ENCODE measurements at places on chromosomes 2 and 18.

GRCh38 chr18:7146067-7146466, 28.5 kb upstream of the LAMA1 start:
- no peak for DNase-seq

- no peak for DNase-seq
These were observed 285.9 kb downstream of the ASXL3 start for GRCh38 chr18:33863912-33864311.

- no peak for DNase-seq
These were observed 11.6 kb downstream of the DCTN1 start for GRCh38 chr2:74368499-74368898.

- no peak for DNase-seq
These were observed 62.3 kb upstream of the SNTG2 start for GRCh38 chr2:888211-888801.

- no peak for DNase-seq
These were observed 255.7 kb downstream of the DSEL start for GRCh38 chr18:67260841-67261240.

- no peak for DNase-seq
These were observed 1.2 kb upstream of the OTX1 start for GRCh38 chr2:63049211-63049969.

DNA sequence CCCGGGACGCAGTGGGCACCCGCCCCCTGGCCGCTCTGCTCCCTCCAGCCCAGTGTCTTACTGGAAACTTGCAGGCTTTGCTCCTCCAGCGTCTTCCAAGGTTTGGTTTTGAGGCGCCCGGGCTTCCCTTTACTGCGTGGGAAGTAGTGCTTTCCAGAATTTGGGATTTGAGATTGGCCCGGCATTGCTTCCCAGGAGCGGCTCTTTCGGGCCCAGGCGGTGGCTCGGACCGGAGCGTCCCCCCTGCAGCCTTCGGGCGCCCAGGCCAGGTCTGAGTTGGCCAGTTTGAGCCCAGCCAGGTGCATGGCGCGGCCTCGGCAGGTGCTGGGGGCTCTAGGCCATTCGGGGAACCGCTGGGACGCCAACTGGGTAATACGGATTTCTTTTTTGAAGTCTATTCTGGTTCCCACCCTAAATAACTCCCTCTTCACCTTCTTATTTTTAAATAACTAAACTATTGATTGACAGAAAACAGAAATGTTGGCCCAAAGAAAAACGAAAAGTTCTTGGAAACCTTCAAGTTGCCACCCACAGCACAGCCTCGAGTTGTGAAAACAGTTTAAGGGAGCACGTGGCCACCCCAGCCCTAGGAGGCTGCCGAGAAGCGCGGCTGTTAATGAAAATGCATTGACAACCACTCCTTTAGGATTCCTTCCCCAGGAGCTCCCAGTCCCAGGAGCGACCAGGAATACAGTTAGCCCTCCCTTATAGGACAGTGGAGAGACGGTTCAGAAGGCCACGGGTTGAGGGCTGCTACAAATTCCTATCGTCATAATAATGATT, 766 bp downstream of the SNTG2 start:
- no peak for DNase-seq

DNA sequence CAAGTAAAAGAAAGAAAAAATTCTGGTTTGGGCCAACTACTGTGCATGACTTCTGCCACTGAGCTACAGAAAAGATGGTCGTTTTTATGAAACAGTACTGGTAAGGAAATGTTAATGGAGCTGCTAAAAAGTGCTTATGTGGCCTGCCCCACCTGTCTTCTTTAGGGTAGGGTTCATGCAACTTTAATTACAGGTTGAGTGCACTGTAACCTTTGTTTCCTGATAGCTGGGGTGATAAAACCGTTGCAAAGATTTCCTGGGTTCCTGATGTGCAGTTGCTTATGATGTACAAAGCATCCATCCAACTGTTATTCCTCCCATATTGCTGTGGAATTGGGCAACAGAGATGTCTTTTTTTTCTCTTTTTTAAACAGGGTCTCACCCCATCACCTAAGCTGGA, 34.3 kb upstream of the PUM2 start:
- no peak for DNase-seq

DNA sequence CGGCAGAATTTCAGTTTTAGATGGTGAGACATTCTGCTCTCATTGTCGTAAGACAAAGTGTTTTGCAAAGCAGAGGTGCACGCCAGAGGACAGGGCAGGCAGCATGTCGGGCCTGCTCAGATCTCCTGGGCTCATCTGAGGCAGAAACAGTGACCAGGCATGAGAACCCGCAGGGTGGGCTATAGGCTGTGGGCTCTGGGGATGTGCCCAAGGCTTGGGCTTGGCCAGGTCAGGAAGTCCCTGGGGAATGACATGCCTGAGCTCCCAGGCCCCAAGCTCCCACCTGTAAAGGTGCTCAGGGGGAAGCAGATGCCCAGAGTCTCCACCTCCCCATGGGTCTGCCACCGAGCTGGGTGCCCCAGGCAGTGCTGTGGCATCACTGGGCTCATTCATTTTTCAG, 35.3 kb downstream of the INHBB start:
- no peak for DNase-seq

DNA sequence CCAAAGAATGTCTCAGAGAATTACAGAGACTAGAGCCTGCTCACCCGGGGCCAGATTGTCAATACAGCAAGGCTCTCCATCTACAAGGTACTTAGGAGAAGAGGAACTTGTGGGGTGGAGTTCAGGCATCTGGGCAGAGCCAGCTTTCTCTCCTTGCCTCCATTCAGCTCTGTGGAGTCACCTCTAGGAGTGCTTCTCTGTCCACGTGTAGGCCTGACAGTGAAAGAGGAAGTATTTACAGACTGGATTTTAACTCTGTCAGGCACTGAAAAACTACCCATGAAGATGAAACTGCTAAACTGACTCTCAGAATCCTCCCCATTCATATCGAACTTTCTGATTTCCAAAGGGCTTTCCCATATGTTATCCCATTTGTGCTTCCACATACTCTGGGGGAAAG, 315.6 kb downstream of the SETBP1 start:
- DNase-seq = no peak

DNA sequence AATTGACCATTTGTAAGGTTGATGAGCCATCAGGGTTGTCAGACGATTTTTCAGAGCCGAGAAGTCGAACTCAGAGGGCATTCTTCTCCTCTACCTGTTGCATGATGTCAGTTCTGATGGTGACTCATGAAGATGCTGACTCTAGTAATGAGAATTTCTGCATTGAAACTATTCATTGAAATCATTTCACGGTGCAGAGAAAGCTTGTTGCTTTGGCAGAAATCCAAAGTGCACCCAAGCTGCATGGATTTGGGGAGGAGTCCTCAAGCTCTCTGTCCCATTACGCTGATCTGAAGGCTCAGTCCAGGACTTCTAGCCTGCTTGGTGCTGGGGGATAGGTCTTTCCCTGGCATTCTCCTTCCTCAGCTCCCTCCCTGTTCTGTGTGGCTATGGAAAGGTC, 125.7 kb upstream of the PXDN start:
- no peak for DNase-seq

- no peak for DNase-seq
These were observed 156.2 kb downstream of the CCDC148 start for GRCh38 chr2:158300394-158300793.

DNA sequence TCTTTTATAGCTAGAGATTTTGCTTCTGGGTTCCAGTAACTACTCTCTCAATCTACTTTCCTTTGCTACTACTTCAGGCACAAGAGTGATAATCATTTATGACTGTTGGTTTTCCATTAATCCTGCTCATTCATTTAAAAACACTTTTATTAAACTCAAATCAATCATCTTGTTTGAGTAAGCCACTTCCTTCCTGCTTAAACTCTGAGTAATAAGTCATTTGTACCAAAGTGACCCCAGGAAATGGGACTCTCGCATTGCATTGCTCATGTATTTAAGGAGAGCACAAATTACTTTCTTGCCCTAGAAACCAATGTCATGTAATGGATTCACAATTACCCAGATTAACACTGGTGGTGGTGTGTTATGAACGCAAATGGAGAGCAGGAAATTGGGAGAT, 270.7 kb upstream of the HNMT start:
- DNase-seq = no peak

DNA sequence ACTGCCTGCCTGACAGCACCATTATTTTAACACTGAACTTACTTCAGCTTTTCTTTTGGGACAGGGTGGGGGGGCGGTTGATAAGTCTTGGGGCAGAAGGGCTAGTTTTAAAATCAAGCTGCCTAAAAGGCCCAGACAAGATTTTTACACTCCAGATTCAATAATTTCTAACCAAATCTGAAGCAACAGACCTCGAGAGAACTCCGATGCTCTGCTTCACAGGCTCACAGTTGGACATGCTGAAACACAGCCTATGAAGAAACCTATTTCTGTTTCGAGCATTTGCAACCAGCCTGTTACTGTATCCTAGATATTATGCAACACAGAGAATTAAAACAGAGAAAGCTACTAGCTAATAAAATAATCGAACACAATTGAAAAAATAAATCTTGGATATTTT, 1.3 kb upstream of the MYT1L start:
- no peak for DNase-seq

DNA sequence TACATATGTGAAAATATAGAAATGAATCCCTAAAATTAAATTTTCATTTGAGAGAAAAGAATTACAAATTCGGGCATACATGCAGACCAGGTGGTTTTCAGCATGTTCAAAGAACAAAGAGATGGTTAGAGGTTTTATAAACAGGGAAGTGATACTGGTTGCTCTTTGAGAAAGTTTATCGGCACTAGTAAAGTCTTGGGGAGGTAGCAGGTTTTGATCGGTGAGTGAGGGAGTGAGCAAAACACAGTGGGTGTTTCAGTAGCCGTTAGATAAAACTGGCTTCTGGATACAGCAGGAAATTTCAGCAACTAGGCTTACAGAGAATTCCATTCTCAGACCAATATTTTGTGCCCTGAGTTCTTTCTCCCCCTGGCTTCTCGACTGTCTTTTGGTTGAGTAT, 51.1 kb downstream of the DSC3 start:
- DNase-seq = no peak

DNA sequence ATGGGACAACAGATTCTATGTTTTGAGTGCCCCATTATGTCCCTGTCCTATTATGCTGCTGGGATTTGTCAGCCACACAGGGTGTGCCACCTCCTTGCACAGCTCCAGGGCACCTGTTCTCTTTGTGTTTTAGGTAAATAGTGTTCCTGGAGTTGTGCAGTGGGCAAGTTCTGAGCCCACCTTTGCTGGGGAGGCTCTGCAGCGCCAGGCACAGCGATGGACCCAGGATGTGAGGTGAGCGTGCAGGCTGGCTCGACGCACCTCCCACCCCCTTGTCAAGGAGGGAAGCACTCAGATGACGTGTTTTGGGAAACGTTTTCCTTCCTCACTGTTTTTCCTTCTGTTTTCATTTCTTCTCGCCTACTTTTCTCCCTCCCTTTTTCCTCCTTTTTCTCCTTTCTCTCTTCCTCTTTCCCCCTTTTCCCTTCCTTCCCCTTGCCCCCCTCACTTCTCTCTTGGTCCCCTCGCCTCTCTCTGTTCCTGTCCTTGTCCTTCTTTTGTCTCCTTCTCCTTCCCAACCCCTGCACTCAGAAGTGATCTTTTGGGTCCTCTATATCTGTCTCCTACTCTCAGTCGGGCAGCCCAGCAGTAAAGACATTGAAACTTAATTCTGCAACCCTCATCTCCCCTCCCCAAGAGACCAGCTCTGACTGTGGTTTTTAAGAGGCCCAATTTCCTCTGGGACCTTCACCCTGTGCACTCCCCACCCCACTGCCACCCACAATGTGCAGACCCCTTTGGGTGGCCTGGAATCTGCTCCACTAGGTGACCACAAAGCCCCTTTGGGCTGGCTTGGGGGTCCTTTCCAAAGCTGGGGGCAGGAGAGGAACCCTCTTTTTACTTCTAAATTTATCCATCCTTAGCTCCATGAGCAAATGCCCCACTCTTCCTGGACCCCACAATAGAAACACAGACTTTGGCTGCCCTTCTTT, 104.0 kb downstream of the MCFD2 start:
- no peak for DNase-seq

GRCh38 chr2:161273038-161273760, 35.0 kb upstream of the PSMD14 start:
- no peak for DNase-seq
